ENCODE measurements at places on chromosomes 3 and 15. TPM values are rescaled to one million over a fixed set of nuclear protein-coding genes. Genes with fewer than 3 reads are reported as not detected.

DNA sequence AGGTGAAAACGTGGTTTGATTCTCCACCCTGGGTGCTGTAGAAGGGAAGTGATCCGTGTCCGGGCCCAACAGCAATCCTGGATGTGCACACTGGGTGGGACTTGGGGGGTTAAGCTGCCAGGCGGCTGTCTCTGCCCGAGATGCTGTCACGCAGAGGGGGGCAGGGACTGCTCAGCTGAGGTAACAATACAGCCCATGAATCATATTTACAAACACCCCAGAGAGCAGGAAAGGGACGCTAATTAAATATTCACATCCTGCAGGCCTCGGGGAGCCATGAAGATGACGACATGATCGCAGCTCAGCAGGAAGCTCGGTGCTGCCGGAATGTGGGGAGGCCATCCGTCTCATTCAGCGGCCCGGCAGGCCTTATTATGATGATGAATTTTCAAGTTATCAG, 17.9 kb upstream of the CRABP1 start:
- no peak for DNase-seq

DNA sequence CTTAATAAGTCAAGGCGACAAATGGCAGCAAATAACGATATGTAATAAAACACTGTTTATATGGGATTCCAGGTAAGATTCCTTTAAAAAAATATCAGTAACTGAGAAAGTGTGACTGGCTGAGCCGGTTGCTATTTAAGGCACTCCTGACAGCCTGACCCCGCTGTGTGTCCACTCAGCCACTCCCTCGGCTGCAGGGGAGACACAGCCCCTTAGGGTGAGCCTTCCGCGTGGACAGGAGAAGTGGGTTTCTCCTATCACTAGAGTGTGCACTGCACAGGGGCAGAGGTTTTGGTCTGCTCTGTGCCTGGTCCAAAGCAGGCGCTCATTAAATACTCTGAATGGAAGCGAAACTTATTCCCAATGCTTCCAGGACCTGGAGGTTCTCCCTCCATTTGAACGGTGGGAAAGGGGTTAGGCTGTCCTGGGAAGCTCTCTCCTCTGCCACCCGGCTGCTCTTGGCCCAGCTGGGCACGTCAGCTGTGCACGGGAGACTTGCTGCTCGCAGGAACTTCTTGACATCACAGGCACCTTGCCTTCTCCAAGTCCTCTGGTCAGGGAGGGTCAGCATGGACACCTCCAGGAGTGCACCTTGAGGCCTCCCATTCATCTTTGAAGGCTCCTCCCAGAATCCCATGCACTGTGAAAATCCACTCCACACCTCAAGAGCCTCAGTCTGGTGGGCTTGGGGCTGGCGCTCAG, 43.3 kb upstream of the SLCO2A1 start:
- DNase-seq: no peak

Gene SMCO1
- polyA plus RNA-seq: not detected

DNA sequence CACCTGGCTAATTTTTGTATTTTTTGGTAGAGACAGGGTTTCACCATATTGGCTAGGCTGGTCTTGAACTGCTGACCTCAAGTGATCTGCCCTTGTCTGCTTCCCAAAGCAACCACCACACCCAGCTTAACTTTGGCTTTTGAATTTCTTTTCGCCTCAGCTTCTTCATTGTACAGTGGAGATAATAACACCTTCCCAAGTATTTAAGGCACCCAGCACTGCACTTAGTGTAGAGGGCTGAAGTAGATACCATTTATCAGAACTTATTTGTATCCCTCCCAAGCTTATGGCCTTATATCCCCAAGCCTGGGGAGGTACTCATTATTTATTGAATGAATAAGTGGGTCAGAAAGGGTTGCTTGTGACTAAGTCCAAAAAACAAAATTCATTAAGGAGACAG, 2.3 kb downstream of the SQOR start:
- DNase-seq: no peak

Gene ICE2
- polyA plus RNA-seq: 26.5 TPM

Gene TNFSF10
- polyA plus RNA-seq: 49.7 TPM

Gene SSUH2
- not detected for polyA plus RNA-seq

DNA sequence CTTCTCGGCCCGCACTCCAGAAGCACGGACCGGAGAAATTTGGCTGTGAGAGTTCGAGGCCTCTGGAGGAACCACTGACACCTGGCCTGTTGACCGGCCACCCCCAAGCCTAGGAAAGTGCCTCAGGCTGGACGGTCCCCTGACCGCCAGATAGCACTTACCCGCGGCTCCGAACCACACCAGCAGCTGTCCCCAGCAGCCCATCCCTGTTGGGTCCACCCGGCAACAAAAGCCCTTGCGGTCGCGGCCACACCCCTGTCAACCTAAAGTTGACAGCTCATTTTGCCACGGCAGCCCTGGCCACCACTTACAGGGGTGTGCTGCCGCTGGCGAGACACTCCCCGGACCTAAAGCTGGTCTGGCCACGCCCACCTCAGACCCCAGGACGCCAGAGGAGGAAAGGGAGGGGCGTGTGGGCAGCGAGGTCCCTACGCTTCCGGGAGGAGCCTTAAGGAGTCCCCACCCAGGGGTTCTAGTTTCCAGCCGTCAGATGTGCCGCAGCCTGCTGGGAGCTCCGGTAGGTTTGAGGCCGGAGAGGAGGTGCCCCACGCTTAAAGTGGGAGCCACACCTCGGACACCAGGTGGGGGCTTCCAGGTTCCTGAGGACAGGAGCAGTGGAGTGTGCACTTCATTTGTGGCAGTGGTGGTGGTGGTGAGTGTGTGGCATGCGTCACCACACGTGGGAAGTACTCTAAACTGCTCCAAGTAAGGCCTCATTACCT, at the start of gene LTK:
LTK (minus strand) TSS at position 322 of the 722 bp plus-strand sequence; CDS start at position 204, 118 bp downstream.
- peak; percentile 35 for DNase-seq

DNA sequence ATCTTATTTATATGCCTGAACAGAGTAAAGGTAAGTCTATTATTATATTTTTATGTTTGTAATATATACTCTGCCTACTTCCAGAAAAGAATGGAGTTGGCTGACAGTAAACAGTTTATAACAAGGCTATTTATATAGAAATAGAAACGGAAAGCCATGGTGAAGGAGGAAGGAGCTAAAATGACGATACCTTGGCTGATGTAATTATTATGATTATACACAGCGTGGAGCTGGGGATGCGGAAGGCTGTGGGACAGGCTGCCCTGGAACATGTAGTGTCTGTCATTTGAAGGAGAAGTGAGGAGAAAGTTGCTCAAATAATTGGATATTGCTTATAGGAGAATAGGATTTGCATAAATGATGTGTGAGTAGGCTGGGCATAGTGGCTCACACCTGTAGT, 37.8 kb downstream of the CEMIP start:
- no peak for DNase-seq

Gene PPP1R14D
- polyA plus RNA-seq: not detected

DNA sequence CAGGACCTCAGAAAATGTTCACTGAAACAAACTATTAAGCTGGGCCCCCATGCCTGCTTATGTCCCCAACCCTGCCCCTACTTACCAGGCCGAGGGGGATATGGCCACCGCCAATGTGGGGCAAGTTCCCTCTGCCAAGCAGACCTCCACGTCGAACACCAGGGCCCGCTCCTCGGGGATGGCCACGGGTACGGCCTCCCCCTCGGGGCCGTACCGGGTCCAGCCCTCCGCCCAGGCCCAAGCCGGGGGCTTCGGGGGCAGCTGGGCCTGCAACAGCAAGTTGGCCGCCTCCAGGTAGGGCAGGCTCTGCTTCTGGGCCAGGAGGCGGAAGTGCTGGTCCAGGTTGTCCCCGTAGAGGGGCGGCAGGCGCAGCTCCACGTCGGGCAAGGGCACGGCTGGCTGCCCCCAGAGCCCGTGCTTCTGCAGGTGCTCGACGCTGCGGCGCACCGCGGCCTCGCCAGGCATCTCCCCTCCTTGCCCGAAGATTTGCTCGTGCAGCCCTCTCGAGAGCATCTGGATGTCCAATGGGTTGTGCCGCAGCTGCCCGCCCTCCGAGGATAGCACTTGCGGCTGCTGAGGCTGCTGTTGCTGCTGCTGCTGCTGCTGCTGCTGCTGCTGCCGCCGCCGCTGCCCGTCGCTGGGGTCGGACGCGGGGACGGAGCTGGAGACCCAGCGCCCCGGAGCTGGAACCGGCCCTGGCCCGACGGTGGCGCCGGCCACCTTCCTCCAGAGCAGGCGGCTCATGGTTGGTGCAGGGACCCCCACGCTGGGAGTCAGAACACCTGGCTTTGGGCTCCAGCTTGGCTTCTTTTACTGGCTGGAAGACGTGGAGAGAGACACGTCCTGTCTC, 1.4 kb downstream of the POLG start:
- DNase-seq: no peak

DNA sequence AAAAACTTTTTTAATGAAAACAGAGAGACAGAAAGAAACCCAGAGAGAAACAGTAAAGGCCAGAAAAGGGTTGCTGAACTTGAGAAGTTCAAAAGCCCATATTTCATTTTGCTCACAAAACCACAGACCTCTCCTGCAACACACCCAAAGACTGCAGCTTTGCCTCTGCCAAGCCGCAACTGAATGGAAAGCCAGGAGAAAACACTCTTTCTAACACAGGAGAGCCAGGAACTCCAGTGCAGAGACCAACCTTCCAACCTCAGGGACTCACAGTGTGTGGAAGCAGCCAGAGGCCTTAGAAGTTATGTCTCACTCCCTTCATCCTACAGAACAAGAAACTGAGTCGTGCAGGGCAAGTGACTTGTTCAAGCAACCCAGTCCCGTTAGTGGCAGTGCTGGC, 163.1 kb upstream of the HES1 start:
- no peak for DNase-seq

Gene PTH1R
- polyA plus RNA-seq: not detected

DNA sequence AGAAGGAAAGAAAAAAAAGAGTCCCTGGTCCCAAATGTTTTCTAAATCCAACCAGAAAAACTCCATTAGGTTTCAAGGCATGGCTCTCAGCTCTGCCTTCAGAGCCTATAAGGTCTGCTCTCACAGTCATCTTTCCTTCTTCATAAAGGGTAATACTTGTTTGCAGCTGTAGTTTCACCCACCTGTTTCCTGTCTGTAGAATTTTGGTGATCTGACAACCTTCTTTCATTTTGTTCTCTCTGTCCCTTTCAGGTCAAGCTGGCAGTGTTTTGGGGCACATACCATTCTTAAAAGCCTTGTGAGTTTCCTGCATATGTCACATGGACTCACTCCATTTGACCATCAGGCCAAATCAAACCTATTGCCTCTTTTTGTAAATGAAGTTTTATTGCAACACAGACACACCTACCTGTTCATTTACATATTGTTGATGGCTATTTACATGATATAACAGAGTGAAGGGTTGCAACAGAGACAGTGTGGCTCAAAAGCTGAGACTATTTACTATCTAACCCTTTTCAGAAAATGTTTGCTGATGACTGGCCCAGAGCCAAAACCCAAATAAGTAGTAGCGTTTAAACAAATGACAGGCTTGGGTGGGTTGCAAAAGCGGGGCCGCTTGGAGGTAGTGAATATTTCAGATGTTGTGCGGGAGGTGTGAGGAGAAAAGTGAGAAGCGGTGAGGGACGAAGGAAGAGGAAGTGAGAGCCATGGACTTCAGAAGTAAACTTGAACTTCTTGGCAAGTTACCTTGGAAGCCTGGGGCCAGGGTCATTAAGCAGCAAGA, 292.7 kb upstream of the PROK2 start:
- no peak for DNase-seq

DNA sequence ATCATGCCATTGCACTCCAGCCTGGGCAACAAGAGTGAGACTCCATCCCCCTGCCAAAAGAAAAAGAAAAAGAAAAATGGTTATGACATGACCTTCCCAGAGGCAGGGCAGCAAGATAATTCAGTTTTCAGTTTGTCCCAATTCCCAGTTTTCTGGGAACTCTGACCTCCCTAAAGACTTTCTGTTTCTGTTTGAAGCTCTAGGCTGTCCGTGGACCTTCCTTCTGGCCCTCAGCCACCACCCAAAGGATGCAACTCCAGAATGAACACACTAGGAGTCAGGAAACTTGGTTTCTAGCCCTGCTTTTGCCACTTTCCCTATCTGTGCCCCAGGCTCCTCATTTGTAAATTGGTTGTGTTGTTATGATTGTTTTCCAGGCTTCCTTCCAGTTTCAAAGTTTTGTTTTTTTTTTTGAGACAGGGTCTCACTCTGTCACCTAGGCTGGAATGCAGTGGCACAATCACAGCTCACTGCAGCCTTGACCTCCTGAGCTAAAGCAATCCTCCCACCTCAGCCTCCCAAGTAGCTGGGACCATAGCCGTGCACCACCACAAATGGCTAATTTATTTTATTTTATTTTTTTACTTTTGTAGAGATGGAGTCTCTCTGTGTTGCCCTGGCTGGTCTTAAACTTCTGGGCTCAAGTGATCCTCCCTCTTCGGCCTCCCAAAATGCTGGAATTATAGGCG, 68.6 kb downstream of the CDC25A start:
- DNase-seq: no peak

GRCh38 chr3:42052132-42052483, 39.0 kb upstream of the TRAK1 start:
- DNase-seq: no peak

Gene BCHE
- polyA plus RNA-seq: not detected

GRCh38 chr3:193831495-193832455, 238.8 kb downstream of the OPA1 start:
- DNase-seq: no peak

- DNase-seq: peak; percentile 10
These were observed 52.6 kb upstream of the ULK4 start for GRCh38 chr3:42014458-42014920.

DNA sequence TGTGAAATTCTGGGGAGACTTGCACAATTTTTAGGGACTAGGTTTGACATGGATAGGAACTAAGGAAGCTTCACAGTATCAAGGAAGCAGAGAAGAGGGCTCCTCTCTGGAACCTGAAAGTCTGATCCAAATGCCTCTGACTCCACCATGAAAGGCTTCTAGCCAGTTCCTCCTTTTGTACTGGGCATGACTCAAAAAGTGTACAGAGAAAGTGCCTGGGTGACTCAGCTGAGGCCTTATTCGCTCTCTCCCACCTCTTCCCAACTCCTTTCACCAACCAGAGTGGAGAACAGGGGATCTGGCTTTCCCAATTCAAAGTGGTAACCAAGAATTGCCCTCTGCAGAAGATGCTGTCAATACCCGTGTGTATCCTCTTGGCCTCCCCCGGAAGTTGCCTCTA, 342.9 kb upstream of the PROK2 start:
- no peak for DNase-seq

GRCh38 chr3:31701286-31701685, 168.6 kb downstream of the STT3B start:
- DNase-seq: no peak

DNA sequence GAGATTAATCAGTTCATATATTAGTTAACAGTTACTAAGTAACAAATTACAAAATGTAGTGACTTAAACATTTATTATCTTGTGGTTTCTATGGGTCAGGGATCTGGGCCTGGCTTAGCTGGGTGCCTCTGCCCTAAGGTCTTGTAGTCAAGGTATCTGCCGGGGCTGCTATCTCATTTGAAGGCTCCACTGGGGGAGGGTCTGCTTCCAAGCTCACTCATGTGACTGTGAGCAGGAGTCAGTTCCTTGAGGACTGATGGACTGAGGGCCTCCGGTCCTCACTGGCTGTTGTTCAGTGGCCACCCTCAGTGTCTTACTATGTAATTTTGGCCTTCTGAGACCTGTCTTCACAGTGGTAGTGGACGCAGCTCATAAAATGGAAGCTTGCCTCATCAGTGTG, 135.9 kb upstream of the PLXNA1 start:
- no peak for DNase-seq

All from immature natural killer cell (primary cell).